Stimulated activated CD8-positive, alpha-beta memory T cell treated with anti-CD3 and anti-CD28 coated beads, Interleukin-15, amount 100 ng/mL, for 48 hours (primary cell): ENCODE measurements at places on chromosomes 2 and 18.

DNA sequence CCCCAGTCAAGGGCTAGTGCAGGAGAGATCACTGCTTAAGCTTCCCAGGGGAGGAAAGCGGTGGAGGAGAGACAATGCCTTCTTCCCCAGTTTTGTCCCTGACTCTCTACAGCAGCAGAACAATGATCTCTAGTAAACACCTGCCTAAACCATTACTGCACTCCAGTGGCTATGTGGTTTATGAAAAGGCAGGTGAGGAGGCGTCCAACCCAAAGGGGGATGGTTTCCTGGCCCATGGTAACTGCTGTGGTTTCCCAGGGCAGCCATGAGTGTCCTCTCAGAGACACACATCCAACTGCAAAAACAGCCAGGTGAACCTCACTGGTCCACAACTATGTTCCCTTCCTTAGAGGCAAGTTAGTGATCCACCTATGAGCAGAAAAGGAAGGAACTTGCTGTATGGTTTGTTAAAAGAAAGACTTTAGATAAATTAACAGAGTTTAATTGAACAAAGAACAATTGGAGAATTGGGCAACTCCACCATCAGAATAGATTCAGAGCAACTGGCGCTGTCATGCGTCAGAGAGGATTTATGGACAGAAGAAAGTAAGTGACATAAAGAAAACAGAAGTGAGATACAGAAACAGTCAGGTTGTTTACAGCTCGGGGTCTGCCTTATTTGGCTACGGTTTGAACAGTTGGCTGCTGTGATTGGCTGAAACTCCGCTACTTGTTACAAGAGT, 4.8 kb upstream of the TTC39C start:
- DNase-seq: no peak

DNA sequence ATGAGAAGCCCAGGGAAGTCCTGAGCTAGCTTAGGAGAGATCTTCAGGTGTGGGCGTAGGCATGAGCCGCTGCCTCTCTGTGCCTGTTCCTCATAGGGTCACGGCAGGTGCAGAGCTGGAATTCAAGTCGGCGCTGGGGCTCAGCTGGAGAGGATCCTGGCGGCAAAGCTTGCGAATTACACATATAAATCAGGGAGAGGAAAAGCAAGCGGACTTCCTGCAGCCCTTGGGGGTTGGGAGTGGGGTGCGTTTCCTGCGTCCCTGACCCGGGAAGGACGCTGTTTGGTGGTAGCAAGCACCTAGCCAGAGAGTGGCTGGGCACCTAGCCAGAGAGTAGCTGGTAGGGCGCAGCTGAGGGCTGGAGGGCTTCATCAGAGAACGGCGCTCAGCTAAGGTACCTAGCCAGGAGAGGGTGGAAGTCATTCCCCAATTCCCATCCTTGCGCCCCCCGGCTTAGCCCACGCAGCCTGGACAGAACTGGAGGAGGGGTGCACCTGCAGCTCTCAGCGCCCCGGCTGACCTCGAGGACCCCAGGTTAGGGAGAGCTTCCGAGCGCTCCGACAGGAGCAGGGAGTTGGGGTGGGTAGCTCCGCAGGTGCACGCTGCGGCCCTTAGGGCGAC, 459 bp upstream of the EFR3B start:
- no peak for DNase-seq

- DNase-seq: no peak
Observed at GRCh38 chr2:17877811-17878280, 621 bp upstream of the KCNS3 start.

GRCh38 chr2:69087912-69088240, 74.9 kb downstream of the ANTXR1 start:
- no peak for DNase-seq

DNA sequence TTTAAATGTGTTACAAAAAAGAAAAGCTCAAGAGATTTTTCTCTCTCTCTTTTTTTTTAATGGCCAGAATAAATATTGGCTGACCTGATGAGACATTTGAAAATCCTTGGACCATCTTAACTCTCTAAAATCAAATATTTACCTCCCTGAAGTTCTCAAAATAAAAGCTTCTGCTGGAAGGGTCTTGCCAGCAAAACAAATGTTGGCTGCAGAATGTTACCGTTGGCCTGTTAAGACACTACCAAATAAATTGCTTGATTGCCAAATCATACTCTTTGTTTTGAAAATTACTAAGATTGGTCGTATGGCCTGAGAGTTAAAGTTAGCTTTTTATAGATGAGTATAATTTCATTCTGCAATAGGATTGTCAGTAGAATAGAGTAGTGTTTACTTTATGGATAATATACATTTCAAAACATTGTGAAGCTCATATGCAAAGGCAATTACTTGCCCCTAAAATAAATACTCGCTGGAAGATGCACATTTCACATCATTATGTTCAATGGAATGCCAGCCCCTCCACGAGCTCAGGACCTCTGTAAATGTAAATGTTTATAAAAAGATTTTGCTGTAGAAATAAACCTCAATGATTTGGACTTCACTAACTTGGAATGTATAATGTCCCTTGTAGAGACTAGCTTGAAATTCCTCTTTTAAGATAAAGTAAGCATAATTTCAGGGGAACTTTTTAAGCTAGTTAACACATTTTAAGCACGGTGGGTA, 193.4 kb downstream of the SOX11 start:
- no peak for DNase-seq

GRCh38 chr18:30358555-30358954, 684.0 kb downstream of the DSC3 start:
- DNase-seq: no peak

GRCh38 chr2:189048189-189048588, 74.0 kb downstream of the COL3A1 start:
- DNase-seq: no peak

DNA sequence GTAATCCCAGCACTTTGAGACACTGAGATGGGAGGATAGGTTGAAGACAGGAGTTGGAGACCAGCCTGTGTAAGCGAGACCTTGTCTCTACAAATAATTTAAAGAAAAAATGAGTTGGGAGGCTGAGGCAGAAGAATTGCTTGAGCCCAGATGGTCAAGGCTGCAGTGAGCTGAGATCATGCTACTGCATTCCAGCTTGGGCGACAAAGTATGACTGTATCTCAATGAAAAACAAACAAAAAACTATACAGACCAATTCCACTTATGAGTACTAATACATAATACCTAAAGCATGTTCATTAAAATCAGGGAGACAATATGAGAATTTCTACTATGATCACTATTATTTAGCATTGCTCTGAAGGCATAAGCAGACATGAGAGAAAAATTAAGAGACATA, 12.6 kb downstream of the RNF149 start:
- no peak for DNase-seq

- DNase-seq: no peak
Observed at GRCh38 chr2:111660811-111661210, 223.2 kb downstream of the ANAPC1 start.

GRCh38 chr2:119713819-119714490, 35.0 kb downstream of the TMEM177 start:
- DNase-seq: no peak

DNA sequence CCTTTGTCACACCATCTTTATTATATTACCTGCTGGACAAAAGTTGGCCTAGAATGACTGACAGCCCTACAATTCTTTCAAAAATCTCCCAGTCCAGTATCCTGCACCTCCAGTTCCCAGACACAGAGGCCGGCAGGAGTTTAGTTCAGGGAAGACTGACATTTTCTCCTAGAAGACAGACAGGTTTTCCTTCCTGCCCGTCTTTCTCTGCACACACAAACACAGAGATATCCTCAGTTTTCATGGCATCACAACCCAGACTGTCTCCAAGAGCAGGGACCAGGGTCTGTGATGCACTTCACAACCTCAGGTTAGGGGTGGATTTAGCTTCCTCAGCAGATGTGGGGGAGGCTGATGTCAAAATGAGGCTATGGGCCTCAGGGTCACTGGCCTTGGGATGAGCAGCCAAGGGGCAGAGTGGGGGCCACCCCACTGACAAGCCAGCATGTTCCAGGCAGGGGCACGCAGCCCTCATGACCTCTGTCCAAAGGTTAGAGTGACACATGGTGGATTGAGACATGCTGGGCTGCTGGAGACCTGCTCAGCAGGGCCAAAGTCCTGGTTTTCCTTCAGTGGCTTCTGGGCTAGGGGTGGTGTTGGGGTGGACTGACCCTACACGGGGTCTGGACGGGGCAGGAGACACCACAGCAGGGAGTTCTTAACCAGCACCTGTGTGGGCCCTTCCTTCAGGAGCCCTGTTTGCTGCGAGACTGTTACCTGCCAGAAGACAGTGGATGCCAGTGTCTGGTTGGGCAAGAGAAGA, 70.5 kb downstream of the SFXN5 start:
- no peak for DNase-seq

DNA sequence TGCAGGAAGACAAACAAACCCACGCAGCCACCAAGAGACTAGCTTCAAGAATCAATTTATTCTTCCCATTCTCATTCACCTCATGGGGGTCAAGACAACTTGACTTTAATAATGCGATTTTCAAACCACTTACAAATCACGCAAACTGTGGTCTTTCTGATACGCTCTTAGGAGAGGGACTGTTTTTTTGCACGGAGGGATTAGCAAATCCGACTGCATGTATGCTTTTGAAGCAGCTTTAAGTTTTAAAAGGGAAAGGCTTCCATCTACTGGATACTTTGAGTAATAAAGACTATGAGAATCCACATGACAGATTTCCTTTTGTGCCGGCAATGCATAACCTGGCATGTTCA, 322.9 kb upstream of the KCNJ3 start:
- DNase-seq: no peak

DNA sequence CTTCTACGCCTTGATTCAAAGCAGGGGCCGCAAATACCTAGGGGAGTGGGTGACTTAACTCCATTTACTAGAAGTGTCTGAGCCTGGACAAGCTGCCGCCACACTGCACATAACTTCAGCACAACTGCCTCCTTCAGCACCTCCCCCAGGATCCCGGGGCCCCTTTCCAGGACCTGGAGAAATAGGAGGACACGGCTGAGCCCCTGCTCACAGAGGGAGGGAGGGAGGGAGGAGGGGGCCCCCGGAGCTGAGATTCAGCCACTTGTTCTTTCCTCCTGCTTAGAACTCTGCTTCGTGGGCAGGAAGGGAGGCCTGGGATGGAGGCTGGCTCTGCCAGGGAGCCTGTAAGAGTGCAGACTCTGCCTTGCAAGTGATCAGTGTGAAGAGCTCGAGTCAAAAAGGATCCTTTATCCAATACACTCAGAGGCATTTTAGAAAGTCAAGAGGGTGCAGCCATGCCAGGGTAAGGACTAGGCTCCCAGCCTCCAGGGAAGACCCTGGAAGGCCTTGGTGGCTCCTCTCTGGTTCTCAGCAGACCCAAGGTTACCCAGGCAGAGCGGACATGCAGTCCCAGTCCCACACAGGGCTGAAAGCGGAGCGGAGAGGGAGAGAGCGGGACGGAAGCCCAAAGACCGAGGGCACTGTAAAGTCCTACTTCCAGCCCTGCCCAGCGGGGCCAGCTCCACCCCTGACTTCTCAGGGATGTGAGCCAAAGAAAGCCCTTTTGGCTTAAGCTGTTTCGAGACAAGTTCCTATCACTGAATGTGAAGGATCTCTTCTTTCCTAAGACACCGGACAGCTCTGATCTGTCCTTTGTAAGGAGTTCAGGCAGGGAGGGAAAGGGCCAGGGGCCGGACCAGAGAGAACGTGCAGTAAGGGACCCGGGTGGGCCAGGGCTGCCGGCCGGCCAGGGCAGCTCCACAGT, 8.6 kb upstream of the ARMC9 start:
- no peak for DNase-seq

DNA sequence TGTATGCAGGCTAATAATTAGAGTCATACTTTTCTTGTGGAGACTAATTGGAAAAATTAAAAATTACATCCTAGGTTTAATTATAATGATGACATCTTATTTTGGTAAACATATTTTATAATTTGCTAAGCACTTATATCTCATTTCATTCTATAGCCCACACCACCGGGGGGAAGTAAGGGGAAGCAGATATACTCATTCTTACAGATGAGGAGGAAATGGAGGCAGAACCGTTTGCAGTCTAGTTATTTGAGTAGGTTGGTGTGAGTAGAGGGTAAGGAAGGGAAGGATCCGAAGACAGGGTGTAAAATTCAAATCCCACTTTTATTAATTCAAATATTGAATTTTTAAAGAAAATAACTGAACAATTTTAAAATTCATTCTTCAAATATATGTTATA, 3.7 kb downstream of the ITGAV start:
- DNase-seq: no peak

GRCh38 chr2:240429872-240430491, 5.5 kb upstream of the GPC1 start:
- no peak for DNase-seq
